ENCODE measurements at places on chromosomes 13 and 19.

GRCh38 chr13:73365252-73365651 lies 306.4 kb downstream of the KLF5 start:
- DNase-seq: no peak

GRCh38 chr13:93875547-93875946 lies 603.9 kb downstream of the DCT start:
- DNase-seq: no peak

GRCh38 chr13:46327246-46327645 lies 59.8 kb downstream of the RUBCNL start:
- DNase-seq: no peak

GRCh38 chr13:78610381-78610883 lies 7.1 kb upstream of the POU4F1 start:
- no peak for DNase-seq

DNA sequence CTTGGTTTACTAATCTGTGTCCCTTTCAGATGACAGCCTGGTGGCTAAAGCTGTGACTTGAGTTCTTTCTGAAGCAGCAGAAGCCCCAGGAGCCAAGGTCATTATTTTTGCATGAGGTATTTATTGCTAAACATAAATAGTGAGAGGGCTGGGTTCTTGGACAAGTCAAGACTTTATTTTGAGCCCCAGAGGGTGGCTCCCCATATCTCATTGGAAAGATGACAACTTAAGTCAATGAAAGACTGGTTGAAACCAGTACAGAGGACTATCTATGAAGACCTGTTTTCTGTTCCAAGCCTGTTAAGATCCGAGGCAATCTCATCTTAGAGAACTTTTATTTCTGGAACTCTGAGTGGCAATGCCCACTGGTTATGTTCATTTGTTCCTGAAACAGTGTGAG lies 14.4 kb upstream of the ERICH6B start:
- no peak for DNase-seq

DNA sequence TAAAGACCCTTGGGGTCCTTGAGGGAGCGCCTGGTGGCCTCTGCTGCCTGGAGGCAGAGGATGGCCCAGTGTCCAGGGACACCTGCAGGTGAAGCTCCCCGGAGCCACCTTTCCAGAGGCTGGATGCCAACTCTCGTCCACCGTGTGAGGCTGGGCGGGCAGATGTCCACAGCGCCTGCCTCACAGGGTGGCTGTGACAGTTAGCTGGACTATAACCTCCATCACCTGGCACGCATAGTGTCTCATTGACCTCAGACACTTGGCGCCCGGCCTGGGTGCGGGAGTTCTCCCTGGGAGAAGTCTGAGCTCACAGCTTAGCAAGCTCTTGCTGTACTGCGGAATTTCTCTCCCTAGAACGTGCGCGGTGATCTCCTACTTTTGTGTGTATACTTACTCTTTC lies 9.8 kb downstream of the BICRA start:
- no peak for DNase-seq

Data from stimulated activated naive CD4-positive, alpha-beta T cell treated with Interleukin-2 at 50 U/mL for 16 hours (primary cell).